Pancreas (tissue), 10 donors: ENCODE measurements at places on chromosomes 16 and 17.

DNA sequence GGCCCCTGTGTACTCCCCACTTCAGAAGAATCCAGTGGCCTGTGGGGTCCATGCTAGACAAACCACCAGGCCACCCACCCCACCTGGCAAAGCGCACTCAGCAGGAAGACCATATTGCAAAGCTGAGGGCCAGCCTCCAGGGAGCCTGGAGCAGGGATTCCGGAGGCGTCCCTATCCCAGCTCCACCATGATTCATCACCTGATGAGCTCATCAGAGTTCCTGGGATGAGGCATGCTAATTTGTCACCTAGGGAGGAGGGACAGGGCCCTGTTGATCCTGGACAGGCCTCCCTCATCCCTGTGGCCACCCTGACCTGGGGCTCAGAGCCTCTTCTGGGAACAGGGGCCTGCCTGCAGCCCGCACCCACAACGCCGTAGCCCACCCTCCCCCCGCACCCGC, 131.6 kb upstream of the PLCG2 start:
- no peak for DNase-seq

DNA sequence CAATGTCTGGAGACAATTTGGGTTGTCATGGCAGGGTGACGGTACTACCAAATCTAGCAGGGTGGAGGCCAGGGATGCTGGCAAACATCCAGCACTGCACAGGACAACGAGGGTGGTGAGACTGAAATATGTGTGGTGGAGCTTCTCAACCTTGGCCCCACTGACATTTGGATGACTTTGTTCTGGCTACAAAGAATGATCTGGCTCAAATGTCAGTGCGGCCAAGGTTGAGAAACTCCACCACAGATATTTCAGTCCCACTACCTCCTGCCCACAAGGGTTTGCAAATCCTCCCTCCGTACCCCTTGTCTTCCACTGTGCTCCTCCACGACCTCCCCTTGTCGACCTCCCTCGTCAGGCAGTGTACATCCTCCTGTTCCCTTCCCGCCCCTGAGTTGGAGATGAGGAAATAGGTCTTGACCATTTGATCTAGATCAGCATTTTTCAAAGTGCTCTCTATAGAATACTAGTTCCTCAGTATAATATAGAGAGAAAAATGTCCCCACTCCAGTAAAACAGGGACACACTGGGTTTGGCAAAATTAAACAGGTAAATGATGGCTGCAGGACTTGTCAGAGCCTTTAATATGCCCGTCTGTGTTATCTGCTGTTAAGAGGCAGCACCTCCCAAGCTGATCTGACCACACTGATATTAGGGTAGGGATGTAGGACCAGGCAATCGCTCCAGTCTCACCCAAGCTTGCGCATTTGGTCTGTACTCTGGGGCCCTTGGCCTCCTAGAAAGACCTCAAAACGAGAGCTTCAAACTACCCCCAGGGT, 6.8 kb downstream of the OSGIN1 start:
- DNase-seq: no peak

DNA sequence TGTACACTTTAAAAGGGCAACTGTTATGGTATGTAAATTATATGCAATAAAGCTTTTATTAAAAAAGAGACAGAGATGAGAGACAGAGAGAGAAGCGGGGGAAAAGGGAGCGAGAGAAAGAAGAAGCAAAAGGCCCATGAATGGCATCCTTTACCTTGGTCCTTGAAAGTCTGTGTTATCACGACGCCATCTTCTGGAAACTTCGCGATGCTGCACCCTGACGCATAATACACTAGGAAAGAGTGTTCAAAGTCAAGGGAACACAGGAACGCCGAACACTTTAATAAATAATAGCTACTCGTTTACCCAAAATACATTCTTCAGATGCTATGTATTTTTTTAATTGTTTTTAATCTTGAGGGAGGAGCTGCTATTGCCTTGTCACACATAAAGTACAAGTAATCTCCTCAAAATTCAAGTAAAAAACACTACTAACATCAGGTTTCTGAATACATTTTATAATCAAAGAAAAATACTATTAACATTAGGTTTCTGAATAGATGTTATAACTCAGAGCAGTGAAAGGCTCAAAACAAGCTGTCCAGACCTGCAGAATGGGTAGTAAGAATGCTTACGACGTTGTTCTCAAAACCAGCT, 23.0 kb upstream of the SLC38A8 start:
- DNase-seq: no peak

DNA sequence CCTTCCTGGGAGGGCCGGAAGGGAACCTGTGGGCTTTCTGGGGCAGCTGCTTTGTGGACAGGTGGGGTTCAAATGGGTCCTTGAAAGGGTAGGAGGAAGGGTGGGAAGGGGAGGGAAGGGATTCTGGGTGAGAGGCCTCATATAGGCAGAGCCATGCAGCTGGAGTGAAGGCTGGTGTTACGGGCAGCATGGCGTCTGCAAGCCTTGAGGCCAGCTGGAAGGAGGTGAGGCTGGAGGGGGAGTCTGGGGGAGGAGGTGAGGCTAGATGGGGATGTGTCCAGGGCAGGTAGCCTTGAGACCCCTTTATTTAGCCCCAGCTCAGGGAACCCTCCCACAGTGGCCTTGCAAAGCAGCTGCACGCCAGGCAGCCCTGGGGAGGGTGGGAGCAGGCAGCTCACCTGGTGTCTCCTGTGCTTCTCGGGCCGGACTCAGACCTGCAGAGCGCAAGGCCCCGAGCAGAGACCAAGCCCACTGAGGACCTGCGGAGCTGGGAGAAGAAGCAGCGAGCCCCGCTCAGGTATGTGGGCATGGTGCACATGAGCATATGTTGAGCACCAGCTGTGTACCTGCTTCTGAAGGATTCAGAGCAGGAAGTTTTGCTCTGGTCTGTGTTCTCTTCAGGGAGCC, 50.6 kb downstream of the SNX20 start:
- DNase-seq: no peak

DNA sequence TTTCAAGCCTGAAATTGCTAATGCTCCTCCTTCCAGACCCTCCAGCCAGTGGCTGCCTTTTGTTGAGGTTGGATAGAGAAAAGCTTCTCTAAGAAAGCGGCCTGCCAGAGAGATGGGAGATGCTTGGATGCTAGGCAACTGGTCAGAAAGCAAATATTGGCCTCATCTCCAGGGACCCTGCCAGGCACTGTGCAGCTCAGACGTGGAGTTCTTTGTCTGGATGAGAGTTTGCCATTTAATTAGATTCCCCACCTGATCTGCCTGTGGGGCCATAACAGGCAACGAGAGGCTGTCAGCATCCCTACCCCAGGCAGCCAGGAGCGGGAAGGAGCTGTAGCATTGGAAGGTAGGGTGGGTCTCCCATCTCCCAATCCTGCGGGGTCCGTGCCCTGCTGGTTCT, 52.7 kb downstream of the ASIC2 start:
- no peak for DNase-seq

DNA sequence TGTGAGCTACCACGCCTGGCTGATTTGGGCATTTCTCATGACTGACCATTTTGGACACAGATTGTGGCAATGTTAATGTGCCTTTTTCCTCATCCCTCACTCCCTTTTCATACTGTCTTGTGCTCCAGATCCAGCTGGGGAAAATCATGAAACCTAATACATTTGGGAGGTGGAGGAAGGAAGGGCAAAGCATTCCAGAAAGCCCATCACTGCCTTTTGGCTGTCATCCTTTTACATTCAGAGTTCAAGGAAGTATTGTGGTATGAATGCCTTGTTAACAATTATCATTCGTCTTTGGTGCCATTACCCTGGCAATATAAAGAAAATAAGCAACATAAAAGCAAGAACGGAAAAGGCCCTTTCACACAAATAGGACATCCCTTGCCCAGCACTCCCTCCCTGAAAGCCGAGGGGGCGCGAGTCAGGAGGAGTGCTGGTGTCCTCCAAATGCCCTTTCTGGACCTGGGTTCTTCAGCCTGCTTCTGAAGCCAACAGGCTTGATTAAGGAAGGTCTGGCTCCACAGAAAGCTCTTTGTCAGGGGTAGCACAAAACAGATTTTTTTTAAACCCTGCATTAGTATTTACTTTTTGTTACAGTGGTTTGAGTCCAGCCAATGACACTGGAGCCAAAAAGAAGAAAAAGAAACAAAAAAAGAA, 20.1 kb downstream of the NMT1 start:
- DNase-seq: no peak

- no peak for DNase-seq
These were observed 9.7 kb upstream of the CPNE2 start for GRCh38 chr16:57082664-57083063.

DNA sequence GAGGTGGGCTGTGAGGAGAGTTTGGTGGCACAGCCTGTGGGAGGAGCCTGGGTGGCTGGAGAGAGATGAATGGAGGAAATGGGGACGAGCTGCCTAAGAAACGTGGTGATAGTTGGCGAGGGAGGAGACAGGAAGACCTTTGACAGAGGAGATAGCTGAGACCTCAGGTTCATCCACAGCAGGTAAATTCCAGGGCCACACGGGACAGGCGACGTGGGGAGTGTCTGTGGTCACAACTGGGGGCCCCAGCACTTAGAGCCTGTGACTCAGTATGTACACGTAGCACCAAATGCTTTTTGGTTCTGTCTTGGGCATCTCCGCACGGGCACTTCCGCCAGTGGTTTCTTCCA, 7.7 kb downstream of the MINK1 start:
- no peak for DNase-seq

DNA sequence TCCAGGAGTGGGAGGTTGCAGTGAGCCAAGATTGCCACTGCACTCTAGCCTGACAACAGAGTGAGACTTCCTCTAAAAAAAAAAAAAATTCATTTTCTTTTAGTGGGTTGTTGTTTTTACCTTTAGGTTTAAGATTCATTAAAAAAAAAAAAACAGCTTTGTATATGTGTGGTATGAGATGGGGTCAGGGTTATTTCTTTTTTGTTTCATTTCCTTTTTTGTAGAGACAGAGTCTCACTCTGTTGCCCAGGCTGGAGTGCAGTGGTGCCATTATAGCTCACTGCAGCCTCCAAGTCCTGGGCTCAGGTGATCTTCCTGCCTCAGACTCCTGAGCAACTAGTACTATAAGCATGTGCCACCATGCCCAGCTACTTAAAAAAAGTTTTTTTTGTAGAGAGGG, 47.0 kb downstream of the BCAS3 start:
- DNase-seq: no peak

DNA sequence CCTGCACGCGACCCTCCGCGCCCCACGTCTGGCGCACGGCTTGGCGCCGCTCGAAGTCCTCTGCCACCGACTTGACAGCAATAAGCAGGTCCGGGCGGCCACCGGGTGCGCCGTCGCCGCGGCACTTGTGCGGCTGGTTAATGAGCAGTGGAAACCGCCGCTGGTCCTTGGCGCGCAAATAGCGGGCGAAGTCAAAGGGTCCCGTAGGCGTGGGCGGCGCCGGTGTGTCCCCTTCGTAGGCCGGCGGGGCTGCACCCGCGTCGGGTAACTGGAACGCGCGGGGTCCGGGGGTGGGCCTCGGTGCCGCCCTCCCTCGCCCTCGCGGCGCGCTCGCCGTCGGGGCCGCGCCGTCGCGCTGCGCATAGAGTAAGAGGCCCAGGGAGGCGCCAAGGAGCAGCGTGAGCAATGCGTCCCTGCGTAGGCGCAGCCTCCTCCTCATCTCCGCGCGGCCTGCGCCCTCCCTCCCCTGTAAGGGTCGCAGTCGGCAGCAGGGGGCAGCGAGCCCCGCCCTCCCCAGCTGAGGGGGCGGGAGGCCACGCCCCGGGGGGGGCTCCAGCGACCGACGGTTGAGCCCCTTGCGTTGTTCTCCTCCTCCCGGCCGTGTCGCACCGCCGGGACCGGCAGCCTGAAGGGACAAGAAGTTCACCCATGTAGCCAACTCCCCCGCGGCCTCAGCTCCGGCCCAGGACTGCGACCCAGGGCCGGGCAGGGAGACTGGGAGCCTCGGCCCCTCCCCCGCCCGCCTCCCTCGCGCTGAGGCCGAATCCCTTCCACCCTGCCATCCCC, 558 bp downstream of the B3GNT9 start:
- no peak for DNase-seq

DNA sequence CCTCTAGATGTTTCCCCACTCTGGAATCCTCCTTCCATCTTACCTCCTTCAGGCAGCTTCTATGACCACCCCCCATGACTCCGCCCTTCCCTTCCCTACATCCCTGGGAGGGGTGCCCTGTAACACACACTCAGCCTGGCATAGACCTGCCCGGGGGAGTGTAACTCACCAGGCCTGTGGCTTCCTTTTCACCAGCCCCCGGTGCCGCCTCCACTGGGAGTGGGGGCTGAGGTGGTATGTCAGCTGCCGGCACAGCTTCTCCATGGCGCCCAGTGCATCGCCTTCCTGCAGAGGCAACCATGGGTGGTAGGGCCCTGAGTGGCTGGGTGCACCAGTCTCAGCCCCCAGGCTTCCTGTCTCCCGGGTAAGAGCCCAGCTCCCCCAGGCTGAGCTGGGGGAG, 32.3 kb downstream of the TRPV2 start:
- no peak for DNase-seq

DNA sequence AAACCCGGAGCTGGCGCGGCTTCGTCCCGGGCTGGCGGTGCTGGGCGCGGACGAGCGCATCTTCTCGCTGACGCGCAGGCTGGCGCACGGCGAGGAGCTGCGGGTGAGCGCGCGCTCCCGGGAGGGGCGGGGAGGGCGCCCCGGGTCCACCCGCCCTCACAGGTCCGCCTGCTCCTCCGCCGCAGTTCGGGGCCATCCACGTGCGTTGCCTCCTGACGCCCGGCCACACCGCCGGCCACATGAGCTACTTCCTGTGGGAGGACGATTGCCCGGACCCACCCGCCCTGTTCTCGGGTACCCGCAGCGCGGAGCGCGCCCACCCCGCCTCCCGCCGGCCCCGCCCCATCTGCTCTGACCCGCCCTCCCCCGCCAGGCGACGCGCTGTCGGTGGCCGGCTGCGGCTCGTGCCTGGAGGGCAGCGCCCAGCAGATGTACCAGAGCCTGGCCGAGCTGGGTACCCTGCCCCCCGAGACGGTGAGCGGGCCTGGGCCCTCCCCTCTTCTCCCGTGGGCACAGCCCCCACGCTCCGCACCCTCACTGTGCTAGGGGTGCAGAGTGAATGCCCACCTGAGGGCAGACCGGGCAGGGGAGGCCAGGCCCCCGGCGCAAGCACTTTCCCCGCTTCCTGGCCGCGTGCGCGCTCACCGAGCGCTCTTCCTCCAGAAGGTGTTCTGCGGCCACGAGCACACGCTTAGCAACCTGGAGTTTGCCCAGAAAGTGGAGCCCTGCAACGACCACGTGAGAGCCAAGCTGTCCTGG, 1.4 kb downstream of the HAGHL start:
- DNase-seq: no peak

DNA sequence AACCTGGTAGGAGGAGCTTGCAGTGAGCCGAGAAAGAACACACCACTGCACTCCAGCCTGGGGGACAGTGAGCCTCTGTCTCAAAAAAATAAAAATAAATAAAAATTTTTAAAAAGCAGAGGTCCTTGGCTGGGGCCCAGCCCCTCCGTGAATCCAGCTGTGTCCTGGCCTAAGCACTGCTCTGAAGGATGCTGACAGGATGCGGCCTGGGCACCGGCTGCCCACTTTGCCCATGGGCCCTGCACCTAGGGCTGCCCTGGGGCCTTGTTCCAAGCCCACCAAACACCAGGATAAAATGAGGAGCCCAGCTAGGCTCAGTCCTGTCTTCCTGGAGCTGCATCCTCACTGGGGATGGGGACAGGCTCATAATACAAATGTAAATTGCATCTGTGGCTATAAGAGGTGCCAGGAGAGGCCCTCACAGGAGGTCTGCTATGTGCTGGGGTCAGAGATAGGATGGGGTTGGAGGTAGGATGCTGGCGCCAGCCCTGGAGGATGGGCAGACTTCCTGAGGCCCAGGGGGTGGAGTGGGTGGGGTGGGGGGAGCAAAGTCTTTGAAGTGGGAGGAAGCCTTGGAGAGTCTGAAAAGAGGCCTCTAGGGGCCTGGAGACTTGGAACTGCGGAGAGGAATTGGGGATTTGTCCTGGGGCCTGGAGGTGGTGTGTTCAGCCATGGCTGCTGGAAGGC, 6.2 kb downstream of the C16orf89 start:
- DNase-seq: no peak

GRCh38 chr17:75228305-75228704, 22.8 kb downstream of the NUP85 start:
- DNase-seq: no peak
